ENCODE measurements at places on chromosomes 11 and 22.

DNA sequence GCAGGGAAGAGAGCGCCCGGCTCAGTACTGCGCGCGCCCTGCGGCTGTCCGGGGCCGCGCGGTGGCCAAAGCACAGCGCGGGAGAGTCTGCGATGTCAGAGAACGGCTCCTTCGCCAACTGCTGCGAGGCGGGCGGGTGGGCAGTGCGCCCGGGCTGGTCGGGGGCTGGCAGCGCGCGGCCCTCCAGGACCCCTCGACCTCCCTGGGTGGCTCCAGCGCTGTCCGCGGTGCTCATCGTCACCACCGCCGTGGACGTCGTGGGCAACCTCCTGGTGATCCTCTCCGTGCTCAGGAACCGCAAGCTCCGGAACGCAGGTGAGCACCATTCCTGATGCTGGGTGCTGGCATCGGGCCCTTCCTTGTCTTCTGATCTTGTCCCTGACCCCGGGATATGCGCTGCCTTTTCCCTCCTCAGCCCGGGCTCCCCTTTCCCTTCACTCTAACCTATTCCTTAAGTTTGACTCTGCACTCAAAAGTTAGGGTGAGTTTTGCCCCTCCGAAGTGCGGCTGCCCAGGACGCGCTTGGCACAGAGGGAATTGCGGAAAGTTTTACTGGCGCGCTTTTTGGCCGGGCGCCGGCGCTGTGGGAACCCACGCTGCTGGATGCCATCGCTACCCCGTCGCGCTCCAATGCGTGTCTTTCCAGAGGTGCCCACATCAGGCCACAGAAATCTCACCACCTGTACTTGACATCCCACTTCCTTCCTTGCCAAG is at the start of gene MTNR1B:
Gene MTNR1B, plus strand, starts transcription at position 18 of the 714 bp plus-strand sequence. Its CDS starts 75 bp downstream, at position 93.
- DNase-seq, result no peak

GRCh38 chr22:32395107-32395506 is 16.9 kb downstream of the RTCB start:
- DNase-seq, result no peak

DNA sequence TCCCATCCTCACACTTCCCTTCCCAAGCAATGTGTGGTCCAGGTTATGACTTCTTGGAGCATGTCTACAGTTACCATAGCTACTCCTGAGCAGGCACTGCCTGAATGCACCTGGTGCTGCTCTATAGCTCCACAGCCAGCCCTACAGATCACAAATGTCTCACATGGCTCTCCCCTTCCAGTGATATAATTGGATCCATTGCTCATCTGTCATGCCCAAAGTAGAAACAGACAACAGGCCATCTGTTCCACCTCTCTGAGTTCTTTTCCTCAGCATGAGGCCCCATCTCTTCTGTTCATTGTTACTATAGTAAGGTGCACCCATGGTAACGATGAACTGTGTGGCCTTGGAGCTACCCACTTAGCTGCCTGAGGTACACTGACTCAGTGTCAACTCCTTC is 320.3 kb upstream of the ZC3H12C start:
- no peak for DNase-seq

DNA sequence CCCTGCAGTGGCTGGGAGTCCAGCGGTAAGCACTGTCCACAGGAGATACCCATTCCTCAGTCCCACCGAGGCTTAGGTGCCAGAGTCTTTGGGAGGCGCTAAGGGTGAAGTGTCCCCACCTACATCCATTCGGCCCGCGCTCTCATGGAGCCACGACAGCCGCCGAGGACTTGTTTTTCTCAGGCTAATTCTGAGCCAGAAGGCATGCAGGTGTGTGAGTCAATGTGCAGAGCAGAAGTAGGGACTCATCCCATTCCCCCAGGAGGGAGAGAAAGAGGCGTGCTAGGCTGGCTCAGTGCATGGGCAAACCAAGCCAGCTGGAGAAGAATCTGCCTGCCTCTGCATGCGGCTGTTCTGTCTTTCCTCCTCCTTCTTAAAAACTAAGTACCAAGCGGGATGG is 46.6 kb downstream of the KCNC1 start:
- no peak for DNase-seq

DNA sequence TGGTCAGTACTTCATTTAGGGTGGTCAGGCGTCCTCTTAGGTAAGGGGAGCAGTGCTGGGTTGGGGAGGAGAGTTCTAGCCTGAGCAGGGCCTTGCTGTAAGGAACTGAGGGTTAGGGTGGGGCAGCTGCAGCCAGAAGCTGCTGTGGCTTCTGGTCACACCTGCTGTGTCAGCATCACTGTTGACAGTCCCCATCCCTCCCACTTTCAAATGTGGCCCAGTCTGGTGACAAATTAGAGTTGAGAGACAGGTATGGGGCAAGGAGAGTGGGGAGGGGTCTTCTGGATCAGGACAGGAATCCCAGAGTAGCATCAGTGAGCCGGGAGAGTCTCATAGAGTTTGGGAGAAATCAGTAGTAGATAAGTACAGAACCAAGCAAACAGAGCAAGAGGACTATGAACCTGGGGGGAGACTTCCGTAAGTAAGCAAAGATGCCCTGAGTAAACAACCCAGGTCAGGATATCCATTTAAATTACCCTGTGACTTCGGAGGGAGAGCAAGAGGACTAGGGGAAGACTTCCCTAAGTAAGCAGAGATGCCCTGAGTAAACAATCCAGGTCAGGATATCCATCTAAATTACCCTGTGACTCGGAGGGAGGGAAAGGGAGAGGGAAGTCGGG is 53.7 kb downstream of the PPP6R2 start:
- DNase-seq, result no peak

- DNase-seq, result no peak
Measured at GRCh38 chr11:125519860-125520834, 24.1 kb upstream of the FEZ1 start.

GRCh38 chr11:117239295-117239694 is 6.8 kb downstream of the RNF214 start:
- DNase-seq, result peak; percentile 57

DNA sequence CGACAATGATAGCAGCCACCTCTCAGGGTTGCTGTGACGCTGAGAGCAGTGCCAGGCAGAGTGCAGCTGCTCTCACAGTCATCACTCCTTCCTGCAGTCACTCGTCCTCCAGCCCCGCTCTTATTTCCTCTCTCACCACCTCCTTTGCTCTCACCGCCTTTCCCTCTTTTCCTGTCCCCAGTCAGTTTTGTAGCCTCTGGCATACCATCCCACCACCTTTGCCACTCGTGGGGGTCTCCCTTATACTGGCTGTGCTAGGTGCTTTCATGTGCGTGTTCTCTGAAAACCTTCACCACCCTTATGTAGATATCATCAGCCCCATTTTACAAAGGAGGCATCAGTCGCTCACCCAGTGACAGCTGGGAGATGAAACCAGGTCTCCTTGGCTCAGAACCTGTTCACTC is 19.3 kb upstream of the ST3GAL4 start:
- no peak for DNase-seq

GRCh38 chr11:74466916-74467885 is at the start of gene KCNE3:
Gene KCNE3, minus strand, starts transcription at chr11:74467549. Its CDS starts 9,986 bp downstream, at chr11:74457563.
- no peak for DNase-seq

GRCh38 chr11:87142594-87142993 is 104.9 kb downstream of the TMEM135 start:
- no peak for DNase-seq

- no peak for DNase-seq
Measured at GRCh38 chr11:62983536-62984199, 1.1 kb downstream of the SLC22A6 start.

DNA sequence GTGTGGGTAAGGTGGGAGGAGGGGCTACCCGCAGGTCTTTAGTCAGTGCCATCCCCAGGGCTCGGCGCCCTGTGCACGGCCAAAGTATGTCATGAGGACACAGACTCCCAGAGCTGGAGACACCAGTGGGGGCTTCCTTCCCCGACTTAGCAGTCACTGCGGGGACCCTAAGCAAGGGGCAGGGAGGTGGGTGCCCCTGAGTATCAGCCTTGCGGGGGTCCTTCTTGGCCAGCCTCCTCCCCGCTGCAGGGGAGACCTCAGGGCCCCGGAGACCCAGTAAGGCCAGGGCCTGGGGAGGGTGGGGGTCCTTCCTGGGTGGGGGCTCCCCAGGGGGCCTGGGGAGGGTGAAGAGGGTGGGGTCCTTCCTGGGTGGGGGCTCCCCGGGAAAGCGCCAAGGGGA is 673.8 kb downstream of the BRD1 start:
- DNase-seq, result no peak

DNA sequence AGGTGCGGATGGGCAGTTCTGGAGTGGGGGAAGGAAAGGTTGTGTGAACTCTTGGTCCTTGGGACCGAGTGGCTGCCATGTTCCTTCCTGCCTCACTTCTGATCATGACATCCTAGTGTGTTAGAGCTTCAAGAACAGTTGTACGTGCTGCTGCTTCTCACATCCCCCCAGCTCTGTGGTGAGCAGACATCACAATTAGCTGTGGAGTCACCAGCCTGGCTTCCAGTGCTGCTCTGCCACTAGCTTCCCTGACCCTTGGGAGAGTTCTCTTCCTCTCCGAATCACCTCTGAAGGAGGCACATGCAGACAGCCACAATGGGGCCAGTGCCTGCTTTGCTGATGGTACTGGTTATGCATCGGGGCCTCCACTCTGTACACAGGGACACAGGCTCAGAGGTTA is 6.2 kb upstream of the RAB1B start:
- DNase-seq, result no peak

GRCh38 chr11:2468363-2469235 is 23.8 kb downstream of the KCNQ1 start:
- DNase-seq, result no peak

DNA sequence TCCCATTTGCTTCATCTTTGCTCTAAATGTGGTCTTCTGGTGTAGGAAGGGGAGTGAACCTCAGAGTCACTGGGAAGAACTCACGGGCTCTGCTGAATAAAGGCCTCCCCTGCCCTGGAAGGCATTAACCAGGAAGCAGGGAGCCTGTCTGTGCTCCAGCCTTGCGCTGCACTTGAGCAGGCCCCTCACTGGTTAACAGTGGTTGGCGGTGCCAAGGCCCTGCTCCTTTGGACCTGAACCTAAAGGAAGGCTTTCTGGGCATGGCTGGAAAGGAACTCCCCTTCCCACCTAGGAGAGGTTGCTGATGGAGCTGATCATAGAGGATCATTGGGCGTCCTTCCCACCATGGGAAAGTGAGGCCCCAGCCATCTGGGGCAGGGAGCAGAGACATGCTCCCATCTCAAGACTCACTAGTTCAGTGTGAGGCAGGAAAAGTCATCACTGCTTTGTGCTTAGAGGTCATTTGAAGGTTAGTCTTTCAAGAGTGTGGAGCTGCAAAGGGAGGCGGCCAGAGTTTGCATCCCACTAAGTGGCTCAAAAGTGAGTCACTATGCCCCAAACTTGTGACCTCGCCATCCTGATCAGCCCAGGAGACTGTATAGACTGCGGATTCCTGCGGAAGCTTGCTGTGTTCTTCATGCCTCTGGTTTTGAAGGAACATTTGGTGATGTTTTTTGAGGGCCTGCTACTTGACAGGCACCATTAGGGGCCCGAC is 50.4 kb downstream of the DBX1 start:
- no peak for DNase-seq

DNA sequence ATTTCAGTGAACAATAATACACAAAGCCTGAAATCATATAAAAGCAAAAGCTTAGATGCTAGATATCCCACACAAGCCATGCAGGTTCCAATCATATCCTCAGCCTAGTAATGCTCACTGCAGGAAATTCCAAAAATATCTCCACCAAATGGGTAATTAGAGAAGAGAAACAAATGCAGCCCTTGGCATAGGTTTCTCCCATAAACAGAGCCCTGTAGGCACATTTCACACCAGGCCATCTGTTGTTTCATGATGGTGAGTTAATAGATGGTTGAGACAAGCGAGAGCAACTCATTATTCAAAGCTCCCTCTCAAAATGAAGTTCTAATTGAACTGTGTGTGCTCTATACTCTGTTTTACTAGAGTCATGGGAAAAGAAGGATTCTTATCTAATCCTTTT is 154.6 kb upstream of the TRPC6 start:
- no peak for DNase-seq

DNA sequence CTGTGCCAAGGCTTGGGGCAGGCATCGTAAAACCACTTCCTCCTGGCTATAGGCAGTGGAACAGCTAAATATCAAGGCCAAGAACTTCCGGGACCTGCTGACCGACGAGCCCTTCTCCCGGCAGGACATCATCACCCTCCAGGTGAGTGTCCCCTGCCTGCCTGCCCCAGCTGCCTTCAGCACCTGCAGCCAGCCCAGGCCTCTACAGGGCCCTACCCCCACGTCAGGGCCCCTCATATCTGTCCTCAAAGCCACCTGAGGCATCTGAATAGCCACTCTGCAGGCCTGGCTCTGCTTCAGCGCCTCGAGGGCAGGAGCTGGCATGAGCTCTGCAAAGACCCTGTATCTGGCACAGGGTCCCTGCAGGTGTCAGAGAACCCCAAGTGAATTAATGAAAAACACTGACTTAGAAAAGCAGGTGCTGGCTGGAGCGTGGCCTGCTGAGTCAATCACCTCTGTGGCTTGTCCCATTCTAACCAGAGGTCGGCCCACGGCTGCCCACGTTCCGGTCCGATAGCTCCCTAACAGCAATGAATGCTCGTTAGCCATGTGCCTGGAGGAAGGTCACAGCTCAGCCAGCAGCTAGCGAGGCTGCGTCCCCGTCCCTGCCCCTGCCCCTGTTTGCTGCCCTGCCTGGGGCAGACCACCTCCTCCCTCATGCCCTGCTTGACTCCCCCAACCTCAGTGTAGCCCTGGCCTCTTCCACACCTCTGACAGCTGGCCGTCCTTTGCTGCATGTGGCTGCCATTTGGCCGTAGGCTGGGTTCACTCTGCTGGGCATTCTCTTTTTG is 16.8 kb downstream of the PPIL2 start:
- no peak for DNase-seq

- DNase-seq, result no peak
Measured at GRCh38 chr11:128165572-128165971, 421.8 kb downstream of the ETS1 start.

- no peak for DNase-seq
Measured at GRCh38 chr22:48718818-48719500, 1108.7 kb downstream of the BRD1 start.

- no peak for DNase-seq
Measured at GRCh38 chr22:40741116-40741515, 61.8 kb downstream of the MCHR1 start.

- DNase-seq, result no peak
Measured at GRCh38 chr11:13415201-13415600, 47.8 kb downstream of the BTBD10 start.

DNA sequence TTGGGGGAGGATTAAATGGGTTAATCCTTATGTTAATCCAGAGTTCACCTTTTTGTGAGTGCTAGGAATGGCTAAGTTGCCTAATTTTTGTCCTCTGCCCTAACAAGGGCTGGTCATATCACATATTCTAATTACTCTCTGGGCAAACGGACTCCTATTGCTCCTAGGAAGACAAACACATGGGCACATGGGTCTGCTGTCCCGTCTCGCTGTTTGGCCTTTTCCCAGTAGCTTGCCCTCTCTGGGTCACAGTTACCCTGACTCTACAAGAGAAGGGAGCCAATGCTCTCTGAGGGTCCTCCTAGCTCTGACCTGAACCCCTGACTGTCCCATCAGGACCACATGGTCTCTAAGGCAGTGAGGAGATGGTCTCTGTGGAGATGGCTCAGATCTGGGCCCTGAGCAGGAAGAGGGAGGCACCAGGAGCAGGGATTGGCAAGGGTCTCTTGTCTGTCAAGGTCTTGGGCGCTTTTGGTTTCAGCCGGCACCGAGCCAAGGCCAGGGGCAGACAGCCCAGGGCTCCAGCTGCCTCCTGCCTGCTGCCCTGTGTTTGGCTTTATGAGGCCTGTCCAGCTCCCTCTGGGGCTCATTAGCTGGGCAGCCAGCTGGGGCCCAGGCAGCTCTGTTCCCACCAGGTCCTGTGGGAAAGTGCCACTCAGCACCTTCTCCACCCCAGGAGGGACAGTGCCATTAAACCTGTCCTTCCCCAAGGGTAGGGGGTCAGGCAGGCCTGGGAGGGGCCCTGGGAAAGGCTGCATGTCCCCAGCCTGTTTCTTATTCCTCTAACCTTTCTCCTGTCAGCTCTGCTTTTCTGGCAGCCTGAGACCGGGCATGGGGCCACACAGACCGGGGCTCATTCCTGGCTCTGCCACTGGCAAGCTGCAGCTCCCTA is 559.9 kb downstream of the MN1 start:
- DNase-seq, result no peak
